ENCODE measurements at places on chromosomes 4 and X. TPM values are rescaled to one million over a fixed set of nuclear protein-coding genes. Genes with fewer than 3 reads are reported as not detected.

Gene FREM3
- total RNA-seq = not detected

Gene HMX1
- not detected for total RNA-seq

Gene NOX1
- total RNA-seq = not detected

- DNase-seq = peak; percentile 72
These were observed 5.5 kb downstream of the INPP4B start for GRCh38 chr4:142840516-142841123.

- peak; percentile 83 for DNase-seq
These were observed 3.6 kb upstream of the BBS12 start for GRCh38 chr4:122728856-122729255.

DNA sequence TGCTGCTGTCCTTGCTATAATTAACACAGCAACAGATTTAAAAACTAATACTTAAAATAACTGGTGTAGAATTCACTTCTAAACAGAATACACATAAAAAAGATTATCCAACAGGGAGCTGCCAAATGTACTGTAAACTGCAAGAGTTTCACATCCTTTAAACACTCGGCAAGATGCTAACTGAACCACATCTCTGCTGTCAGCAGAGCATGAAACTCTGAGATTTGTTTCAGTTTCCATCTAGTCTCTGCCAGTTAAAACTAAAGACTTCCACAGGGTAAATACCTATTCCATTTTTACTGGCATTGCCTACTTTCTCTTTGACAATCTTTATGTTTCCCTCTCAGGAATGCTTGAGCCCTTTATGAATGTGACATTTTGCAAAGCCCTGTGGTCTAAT, 127.7 kb downstream of the SLC7A11 start:
- DNase-seq = peak; percentile 43

Data from tongue (tissue), 3 donors.